Left lobe of liver (tissue), 2 donors: ENCODE measurements at places on chromosomes 7 and 10.
A peak's percentile ranks its signal among the peaks of the same experiment; 100 is the strongest.

DNA sequence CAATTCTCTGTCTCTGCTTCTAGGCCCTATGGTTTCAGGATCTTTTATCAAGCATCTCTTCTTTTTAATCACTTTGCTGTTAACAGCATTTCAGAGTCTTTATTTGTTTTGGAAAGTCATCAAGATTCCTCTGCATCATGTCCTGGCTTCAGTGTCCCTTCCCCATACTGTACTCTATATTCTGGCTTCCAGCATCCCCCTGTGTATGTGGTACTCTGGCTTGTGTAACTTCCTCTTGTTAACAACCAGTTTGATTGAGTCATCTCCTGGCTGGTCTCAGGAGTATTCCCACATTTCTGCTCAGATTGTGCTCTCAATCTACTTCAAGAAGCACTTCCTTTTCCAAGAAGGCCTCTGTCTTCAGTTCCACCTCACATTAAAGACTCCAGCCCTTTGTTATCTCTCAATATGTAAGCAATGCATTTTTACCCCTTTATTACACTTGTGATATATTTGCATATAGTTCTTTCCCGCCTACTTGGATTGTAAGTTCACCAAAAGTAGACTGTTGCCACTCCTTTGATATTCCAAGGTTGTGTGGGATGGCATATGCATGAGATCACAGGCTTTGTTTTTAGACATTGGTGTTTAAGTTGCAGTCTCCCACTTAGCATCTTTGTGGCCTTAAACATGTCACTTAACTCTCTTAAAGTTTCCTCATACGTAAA lies 15.1 kb upstream of the ATE1 start:
- DNase-seq, result no peak

- peak; percentile 96 for DNase-seq
Observed at GRCh38 chr10:31928549-31929260, at the start of gene ARHGAP12. ARHGAP12 (minus strand) TSS chr10:31928831; CDS start chr10:31908855, 19,976 bp downstream.

GRCh38 chr7:74365322-74366022 lies 76.3 kb downstream of the CLIP2 start:
- peak; percentile 55 for DNase-seq

DNA sequence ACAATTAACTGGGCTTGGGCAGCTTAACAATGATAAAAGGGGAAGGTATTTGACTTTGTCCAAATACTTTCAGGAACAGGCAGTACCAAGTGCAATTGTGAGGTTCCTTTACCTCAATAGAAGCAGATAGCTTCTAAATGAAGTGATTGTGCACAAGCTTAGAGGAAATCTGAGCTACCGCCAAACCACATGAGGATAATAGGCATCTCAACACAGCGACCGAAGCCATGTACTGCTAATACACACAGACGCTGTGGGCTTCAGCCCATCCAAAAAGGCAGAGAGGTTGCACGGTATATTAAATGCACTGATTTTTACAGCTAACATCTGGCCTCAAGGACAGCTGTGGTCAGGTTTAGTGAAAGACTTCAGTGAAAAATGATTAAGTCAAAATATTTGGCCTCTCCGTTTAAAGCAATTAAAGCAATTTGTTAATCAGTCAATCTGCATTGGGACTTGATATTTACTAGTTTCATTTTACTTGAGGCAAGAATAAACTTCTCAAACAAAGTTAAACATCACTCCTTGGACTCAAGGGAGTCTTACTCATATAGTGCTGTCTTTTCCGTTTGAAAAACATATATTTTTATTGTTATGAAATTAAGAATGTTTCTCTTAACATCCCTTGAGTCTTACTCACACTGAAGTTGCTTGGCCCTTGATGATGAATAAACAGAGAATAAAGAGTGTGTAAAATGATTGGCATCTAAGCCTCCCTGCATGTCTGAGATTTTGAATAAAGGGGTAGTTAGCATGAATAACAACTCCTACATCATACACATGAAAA lies 306.3 kb downstream of the C7orf25 start:
- DNase-seq, result no peak

DNA sequence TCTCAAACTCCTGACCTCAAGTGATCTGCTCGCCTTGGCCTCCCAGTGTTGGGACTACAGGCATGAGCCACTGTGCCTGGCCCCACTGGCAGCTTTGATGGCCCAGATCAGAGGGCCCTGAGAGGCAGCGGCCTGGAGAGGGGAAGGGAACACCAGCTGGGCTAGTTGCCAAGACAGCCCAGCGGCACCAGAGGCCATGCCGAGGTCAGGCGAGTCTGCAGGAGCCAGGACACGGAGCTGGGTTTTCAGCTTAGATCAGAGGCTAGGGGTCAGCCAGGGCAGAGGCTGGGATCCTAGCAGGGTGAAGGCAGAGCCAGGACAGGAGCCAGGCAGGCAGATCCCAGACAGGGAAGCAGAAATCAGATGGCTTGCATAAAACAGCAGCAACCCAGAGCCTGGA lies 92.9 kb downstream of the MYL10 start:
- DNase-seq, result peak; percentile 97

DNA sequence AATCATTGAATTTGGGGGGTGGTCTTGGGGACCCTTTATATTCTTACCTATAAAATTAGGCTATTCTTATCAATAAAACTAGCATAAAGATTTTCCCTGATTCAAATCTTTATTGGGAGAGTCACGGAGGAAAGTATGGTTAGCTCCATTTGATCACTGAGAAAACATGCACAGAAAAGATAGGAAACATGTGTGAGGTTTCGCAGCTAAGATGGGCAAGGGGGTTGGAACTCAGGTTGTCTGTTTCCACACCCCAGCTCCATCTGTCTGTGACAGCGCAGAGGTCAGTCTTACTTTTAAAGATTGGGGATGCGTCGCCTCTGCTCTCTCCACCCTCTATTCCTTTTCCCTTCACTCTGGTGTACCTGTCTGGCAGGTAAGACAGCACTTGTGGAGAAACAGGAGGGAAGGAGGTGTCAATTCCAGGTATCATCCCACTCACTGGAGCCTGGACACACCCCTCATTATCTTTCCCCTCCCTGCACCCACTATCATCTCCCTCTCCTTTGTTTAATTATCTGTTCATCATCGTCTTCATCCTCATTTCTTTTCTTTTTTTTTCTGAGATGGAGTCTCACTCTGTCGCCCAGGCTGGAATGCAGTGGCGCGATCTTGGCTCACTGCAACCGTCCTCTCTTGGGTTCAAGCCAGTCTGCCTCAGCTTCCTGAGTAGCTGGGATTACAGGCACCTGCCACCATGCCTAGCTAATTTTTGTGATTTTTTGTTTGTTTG lies 2.4 kb upstream of the DENND10 start:
- no peak for DNase-seq

GRCh38 chr7:147062897-147063296 lies 946.3 kb downstream of the CNTNAP2 start:
- no peak for DNase-seq

GRCh38 chr7:19117091-19117869 lies at the start of gene TWIST1:
TWIST1 (minus strand) TSS chr7:19117636; CDS start chr7:19117321, 315 bp downstream.
- DNase-seq, result no peak

DNA sequence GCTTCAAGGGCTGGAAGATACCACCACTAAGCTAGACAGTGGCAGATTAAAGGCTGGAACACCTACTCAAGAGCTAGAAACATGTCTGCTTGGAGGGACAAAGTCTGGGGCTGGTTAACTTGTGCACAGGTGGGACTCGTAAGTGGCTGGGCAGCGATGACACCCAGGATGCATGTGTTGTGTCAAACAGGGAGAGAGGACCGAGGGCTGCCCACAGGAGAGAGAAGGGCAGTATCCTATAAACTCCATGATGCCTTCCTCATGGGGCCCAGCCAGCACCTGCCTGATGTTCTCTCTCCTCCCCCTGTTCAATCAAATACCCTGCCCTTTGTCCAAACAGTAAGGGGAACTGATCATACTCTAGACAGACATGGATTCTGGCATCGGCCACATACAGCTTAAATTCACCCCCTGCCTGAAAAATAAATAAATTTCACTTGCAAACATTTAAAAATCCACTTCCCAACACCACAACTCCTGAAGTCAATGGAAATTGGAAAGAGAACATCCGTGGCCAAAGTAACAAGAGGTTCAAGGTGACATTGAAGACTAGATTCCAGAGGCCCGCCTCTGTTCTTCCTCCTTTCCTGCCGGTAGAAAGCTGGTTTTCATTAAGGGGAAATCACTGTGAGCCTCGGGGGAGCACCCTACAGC lies 50.6 kb downstream of the CHST15 start:
- no peak for DNase-seq

DNA sequence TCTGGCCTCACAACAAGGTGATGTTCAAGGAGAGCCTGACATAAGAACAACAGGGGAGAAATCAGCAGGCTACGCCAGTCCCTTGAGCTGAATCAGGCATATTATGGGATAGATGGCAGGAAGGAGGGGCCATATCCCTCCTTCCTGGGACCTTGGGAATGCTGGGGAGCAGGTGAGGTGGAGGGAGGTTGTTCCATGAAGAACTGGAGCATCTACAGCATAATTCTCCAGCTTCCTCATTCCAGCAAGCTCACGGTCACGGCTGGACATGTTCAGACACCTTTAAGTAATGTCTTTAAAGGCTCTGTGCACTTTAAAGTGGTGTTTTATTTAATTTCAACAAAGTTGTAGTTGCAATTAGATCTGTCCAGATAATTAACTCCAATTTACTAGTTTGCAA lies 780.5 kb downstream of the TYW1 start:
- DNase-seq, result no peak

- no peak for DNase-seq
Observed at GRCh38 chr7:134453518-134453917, 5.4 kb downstream of the AKR1B1 start.
